Left renal cortex interstitium (tissue), 4 donors: ENCODE measurements at places on chromosomes 3 and 15.

- DNase-seq, result no peak
Measured at GRCh38 chr3:177438596-177439220, 241.4 kb upstream of the TBL1XR1 start.

GRCh38 chr15:80559320-80559693 is 135.8 kb upstream of the ABHD17C start:
- no peak for DNase-seq

DNA sequence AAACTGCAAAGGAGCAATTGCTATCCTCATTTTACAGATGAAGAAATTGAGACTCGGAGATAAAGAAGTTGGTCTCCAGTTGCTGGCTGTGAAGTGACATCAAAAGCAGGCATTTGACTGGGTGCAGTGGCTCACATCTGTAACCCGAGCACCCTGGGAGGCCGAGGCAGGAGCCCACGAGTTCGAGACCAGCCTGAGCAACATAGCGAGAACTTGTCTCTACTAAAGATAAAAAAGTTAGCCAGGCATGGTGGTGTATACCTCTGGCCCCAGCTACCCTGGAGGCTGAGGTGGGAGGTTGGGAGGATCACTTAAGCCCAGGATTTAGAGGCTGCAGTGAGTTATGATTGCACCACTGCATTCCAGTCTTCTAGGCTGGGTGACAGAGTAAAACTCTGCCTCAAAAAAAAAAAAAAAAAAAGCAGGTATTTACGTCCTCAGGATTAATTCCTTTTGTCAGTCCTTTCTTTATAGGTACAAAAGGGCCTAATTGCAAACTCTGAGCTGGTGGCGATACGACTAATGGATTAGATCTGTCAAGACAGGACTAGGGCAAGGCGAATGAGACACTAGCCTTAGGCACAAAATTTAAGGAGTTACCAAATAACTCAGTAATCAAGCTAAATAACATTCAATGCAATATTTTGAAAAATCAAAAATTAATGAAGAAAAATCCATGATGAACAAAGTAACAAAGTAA is 5.9 kb upstream of the DNASE1L3 start:
- DNase-seq, result no peak

- DNase-seq, result no peak
Measured at GRCh38 chr15:72217216-72217615, 13.8 kb downstream of the PKM start.

- DNase-seq, result no peak
Measured at GRCh38 chr3:56869157-56869889, 67.6 kb upstream of the ARHGEF3 start.

DNA sequence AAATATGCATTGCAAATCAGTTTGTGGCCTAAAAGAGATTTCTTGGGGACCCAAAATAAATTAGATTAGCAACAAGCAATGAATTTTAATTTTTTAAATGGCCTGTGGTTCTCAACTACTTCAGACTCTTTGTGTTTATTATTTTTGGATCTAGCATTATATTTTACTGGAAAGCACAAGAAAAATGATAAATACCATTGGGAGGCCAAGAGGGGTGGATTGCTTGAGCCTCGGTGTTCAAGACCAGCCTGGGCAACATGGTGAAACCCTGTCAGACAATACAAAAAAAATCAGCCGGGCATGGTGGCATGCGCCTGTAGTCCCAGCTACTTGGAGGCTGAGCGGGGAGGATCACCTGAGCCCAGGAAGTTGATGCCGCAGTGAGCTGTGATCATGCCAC is 13.6 kb downstream of the LACTB start:
- DNase-seq, result no peak

GRCh38 chr3:125213946-125214542 is 1.5 kb upstream of the SLC12A8 start:
- no peak for DNase-seq

GRCh38 chr3:126022741-126023359 is 53.9 kb downstream of the ROPN1B start:
- DNase-seq, result no peak

DNA sequence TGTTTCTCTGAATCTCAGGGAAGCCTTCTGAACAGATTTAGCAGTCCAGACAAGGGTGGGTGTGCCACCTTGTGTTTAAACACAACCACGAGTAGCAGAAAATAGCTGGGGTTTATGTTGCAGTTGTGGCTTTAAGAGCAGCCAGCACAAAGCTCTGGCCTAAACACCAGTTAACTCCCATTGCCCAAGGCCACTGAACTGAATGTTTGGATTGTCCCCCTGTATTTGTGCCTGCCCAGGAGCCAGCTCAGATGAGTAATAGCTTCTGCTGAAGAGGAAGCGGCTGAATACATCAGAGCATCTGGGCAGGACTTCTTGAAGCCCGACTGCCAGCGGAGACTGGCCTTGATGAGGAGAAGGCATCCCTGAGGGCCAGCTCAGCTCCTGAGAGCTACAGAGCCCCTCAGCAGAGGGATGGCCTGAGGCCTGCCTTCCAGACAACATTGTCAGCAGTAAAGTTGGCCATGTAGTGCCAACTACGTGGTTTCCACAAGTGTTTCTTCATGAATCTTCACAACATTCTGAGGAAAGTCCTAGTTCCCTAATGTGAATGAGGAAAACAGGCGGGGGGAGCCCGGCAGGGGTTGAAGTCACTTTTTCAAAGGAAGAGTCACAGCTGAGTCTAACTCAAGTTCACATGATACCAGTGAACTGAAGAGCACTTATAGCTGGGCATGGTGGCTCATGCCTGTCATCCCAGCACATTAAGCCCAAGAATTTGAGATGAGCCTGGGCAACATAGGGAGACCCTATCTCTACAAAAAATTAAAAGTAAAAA is 65.8 kb upstream of the ZBTB38 start:
- no peak for DNase-seq

DNA sequence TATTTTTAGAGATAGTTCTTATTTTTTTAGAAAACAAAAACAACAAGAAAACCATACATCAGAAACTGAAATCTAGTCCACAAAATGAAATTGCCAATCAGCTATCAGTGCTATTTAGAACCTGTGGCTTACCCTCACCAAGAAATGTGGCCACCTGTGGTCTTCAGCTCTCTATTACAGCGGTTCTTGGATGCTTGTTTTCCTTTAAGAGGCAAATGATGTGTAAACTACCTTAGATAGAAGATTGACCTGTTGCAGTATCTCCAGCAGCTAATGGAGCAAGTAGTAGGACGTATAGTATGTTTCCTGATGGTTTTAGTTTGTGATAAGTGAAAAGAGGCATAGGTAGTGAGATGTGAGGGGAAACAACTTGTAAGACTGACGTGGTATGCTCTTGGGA is 21.2 kb downstream of the TFG start:
- DNase-seq, result no peak

DNA sequence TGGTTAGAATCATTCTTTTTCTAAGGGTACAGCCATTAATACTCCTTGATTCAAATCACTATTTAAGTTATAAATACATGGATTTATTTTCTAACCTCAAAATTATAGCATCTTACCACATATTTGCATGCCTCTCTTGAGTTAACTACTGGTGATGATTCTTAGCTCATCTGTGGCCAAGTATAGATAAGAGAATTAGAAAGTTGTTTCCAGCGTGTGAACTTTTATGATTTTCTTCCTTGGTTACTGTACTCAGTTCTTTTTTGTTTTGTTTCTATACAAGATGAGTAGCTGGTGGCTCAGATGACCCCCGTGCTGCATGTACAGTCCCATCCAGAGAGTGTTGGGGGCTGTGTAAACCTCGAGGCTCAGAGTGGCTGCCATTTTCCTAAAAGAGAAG is 124.6 kb downstream of the IGF1R start:
- DNase-seq, result no peak

- DNase-seq, result no peak
Measured at GRCh38 chr15:62326460-62327011, 161.5 kb upstream of the C2CD4B start.

- no peak for DNase-seq
Measured at GRCh38 chr3:55484191-55484689, 2.9 kb downstream of the WNT5A start.

DNA sequence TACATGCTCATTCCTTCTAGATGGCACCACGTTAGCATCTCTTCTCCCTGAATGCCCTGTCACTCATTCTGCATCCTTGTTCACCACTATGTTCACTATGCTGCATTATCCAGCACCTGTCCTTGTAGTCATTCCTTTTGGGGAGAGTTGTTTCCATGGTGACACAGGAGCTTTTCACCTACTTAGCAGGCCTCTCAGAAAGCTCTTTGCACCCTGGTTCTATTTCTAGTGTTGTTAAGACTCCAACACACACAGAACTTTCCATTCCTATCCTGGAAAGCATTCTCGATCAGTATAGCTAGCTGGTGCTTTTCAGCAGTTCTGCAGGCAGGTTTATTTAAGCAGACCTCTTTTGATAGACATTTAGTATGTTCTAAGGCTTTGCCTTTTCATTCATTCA is 6.7 kb upstream of the RPL14 start:
- DNase-seq, result no peak

GRCh38 chr3:17339132-17339575 is 403.3 kb downstream of the TBC1D5 start:
- no peak for DNase-seq

DNA sequence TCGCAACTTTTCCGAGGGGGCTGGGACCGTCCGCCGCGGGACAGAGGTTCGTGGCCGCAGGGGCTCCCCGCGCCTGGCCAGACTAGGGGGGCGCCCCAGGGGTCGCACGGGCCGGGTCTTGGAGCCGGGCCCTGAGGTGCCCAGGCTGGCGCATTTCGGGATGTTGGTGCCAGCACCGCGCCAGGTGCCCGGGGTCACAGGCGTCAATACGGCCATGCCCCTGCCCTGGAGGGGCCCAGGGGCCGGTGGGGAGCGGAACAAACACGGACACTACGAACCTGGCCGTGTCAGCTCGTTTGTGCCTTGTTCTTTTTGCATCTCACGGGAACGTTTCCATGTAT is 366 bp downstream of the TM6SF1 start:
- DNase-seq, result no peak

GRCh38 chr3:169242708-169243513 is 420.6 kb downstream of the MECOM start:
- DNase-seq, result no peak

- no peak for DNase-seq
Measured at GRCh38 chr3:183226333-183226890, 26.6 kb upstream of the B3GNT5 start.
